Hematopoietic multipotent progenitor cell treated with erythropoietin and hydrocortisone succinate and interleukin-3 and kit ligand, for 17 days (in vitro differentiated cells): ENCODE measurements at places on chromosomes 6 and 20.

- no peak for DNase-seq
These were observed 89.9 kb downstream of the YTHDF1 start for GRCh38 chr20:63125838-63126601.

DNA sequence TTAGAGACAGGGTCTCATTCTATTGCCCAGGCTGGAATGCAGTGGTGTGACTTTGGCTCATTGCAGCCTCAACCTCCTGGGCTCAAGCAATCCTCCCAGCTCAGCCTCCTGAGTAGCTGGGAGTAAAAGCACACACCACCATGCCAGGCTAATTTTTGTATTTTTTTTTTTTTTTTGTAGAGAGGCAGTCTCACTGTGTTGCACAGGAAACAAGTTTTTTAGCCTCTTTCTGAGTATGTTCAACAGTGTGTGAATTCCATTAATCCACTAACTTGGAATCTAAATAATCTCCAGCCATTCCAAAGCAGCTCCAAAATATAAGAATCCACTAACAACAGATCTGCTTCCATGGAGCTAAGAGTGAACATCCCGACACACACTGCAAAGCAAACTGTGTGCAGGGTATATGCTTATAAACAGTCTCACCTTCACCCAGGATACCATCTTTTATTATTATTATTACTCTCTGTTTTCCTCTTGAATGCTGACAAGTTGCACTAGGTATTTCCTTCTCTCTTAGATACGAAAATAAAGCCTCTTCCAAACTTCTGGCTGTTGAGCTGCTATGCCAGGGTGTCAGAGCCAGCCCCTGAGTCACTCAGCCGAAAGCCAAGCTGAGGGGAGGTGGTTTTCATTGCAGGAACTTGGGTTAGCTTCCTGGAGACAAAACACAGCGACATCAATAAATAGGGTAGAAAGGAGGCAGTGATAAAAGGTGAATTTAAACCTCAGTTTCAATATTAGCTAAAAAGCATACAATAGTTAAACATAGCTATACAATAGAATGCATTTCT is 264.9 kb downstream of the HIVEP2 start:
- no peak for DNase-seq

DNA sequence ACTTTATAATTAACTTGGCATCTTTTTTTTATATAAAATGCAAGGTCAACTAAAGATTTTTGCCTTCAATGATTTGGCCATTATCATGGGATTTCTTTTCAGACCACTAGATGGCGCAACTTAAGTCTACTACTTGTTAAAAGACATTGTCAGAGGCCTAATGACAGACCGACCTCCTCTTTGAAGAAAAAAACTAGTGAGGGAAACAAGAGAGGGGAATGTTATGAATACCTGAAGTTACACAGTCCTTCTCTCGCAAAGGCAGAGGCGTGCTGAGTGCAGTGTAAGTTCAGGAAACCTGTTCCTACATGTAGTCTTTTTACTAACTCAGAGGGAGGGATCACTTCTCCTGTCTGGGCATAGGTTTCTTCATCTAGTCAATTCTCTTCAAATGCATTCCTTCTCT is 9.3 kb downstream of the TRAPPC3L start:
- peak; percentile 71 for DNase-seq

- no peak for DNase-seq
These were observed 257.7 kb downstream of the BCKDHB start for GRCh38 chr6:80364149-80364548.

DNA sequence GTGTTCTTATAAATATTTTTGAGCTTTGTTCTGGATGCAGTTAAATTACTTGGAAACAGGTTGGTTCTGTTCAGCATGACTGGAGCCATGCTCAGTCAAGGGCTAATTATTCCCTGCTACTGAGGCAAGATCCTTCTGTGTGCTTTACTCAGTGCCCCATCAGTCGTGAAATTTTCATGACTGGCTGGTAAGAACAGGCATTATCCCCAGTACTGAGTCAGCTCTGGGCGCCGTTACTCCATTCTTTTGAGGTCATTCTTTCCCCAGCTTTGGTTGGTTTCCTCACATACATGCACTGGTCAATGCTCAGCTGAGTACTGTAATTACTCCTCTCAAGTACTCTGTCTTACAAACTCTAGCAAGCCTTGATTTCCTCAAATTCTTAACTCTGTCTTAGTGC is 71.3 kb downstream of the CDKAL1 start:
- no peak for DNase-seq

DNA sequence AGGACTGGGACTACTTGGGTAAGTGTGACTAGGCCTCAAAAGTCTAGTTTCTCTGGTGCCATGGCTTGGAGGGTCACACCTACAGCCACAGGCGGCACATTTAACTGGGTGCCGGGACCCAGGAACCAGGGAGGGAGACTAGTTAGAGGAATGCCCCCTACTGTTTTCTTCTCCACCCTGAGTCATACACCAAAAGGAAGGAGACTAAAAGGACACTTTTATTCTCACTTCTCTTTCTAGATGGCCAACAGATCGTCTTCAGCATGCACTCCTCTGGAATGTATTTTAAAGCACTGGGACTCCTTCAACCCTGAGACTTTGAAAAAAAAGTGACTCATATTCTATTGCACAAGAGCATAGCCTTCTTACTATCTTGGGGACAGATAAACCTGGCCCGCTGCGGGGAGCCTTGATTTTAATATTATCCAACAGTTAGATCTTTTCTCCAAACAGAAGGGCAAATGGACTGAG is 33.4 kb downstream of the PLN start:
- no peak for DNase-seq

DNA sequence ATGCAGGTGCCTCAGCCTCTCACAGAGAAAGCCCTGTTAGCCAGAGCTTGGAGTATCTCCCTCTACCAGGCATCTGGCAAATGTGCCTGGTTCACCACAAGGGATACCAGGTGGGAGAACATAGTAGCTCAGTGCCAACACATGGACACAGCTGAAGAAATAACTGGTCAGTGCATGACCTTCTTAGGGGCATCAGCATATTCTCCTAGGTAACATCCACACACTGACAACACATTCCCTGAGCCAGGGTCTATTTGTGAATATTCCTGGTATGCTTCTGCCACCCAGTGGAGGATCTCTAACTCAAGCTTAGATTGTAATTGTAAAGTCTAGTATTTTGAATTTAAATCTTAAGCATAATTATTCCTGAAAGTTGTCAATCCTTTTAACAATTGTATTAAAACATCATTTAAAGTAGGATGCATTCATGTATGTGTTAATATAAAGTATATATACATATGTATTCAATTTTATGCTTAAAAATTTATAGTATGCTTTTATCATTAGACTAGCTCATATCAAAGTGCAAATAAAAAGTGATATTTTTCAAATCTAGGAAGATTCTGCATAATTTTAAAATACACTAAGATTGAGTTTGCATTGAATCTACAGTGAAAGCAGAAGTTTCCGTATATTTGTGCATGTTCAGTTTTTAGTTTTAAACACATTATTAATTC is 45.3 kb upstream of the COL21A1 start:
- no peak for DNase-seq

DNA sequence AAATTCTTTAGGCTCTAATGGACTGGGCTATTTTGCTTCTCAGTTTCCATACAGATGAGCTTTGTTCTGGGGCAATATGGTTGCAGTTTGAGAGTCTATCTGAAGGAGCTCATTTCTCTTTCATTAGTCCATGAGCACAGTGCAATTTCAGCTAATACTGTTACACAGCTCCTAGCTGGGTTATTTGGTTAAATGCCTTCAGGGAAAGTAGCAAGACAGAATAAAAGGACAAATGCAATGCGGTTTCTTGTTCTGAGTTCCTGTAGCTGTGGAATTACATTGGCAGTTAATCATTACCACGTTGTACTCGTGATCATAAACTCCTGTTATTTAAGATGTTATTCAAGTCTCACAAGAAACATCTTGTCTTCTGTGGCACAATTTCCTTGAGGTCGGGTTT is 127.7 kb downstream of the BFSP1 start:
- DNase-seq, result no peak

GRCh38 chr6:136754820-136755219 is 37.5 kb downstream of the MAP3K5 start:
- DNase-seq, result no peak

DNA sequence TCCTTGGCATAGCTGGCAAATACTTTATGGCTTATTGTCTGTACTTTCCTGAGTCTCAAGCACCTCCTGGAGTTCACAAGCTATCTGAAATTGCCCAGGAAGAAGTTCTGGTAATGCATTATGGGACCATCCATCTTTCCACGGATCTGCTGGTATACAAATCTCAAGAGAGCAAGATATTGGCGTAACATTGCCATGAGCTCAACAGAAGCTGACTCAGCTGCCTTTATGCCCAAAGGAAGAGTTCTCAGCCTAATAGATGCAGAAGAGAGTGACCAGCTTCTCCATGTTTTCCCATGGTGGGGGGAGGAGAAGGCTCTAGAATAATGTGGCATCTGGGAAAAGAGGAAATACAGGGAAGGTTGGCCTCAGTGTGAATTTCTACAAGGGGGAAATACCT is 78.7 kb downstream of the UST start:
- no peak for DNase-seq

DNA sequence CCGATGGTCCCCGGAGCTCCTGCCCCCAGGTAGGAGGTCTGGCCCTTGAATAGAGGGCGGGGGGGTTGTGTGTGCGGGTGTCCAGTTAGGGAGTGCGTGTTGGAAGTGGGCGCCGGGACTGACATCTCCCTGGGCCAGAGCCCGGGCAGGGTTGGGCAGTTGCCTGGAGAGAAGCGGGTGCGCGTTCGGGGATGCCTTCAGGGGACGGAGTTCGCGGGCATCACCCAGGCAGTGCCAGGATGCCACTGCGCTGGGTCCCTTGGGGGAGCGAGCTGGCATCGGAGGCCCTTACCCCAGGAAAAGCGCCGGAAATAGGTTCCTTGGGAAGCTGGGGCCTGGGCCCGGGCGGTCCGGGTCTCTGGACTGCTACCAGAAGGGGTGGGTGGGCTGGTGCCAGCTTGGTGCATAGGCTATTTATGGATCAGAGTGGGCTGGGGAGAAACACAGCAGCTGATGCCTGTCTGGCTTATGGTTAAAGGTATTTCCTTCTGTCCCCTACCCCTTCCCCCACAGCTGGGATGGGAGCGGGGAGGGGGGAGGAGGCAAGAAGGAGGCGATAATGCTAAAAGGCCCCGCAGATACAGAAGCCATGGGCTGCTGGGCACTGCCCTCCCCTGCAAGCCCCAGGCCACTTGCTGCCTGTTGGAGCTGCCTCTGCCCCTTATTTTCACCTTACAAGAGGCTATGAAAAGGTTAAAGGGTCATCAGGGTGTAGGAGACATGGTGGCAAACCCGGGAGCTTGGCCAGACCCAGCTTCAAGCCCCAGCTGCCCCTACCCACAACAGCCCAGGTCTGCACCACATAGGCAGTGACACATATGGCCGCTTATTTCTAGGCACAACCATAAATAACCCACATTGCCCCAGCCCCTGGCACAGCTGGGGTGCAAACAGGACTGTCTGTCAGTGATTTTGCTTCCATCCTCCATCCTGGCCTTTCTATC is 638 bp downstream of the PACSIN1 start:
- no peak for DNase-seq

GRCh38 chr6:43621078-43621835 is 7.8 kb downstream of the GTPBP2 start:
- peak; percentile 4 for DNase-seq

- no peak for DNase-seq
These were observed 523.6 kb upstream of the EYS start for GRCh38 chr6:66230591-66230990.

GRCh38 chr6:71199736-71200135 is 88.9 kb upstream of the OGFRL1 start:
- DNase-seq, result no peak

DNA sequence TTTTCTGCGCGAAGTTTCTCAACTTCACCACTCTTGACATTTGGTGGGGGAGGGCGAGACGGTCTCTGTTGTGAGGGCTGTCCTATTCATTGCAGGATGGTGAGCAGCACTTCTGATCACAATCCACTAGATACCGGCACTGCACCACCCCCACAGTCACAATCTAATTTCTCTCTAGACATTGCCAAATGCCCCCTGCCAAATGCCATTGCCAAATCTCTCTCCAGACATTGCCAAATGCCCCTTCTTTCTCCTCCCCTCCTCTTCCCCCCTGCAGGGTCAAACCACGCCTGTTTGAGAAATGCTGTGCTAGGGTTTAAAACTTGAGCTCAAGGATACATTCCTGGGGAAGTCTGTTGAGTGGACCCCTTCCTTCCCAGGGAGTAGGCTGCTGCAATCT is 603.5 kb upstream of the CDH4 start:
- DNase-seq, result no peak

DNA sequence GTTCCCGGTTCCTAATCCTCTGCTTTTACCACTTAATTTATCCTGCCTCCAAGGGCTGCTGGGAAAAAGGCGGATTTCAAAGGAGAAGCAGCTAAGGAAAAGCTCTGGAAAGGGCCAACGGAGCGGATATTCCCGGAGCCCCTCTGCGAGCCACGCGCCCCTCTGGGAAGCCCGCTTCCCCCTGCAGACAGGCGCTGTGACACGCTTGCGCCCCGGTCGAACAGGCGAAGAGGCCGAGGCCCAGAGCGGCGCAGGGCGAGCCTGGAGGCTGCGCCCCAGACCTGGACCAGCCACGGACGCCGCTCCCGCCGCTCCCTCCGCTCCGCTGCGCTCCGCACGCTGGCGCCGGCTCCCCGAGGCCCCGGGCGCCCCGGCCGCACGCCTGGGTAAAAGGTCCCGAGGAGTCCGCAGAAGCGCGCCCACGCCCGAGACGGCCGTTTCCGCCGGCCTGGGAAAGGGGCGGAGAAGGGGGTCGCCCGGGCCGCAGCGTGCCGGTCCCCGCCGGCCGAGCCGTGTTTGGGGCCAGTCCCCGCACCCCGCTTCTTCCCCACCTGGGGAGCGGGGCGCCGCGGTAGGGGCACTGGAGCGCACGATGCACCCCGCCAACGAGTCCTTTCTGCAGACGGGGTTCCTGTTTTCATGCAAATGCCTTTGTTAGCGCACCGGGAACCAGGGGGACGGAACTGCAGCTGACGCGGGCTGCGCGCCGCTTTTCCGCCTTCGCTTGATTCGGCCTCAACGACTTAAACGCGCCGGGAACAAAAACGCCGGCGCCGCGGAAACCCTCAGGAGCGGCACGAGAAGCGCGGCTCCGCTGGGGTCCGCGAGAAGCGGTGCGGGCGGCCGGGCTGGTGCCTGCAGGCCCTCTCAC is 91.9 kb upstream of the SIRPA start:
- no peak for DNase-seq

- peak; percentile 59 for DNase-seq
These were observed 34.6 kb downstream of the HDAC2 start for GRCh38 chr6:113936093-113936934.

- no peak for DNase-seq
These were observed 64.8 kb downstream of the RTN4IP1 start for GRCh38 chr6:106564476-106564875.

- no peak for DNase-seq
These were observed 23.0 kb downstream of the CD164 start for GRCh38 chr6:109359248-109359647.
